ENCODE measurements at places on chromosomes 3 and 15. TPM values are rescaled to one million over a fixed set of nuclear protein-coding genes. Genes with fewer than 3 reads are reported as not detected.

DNA sequence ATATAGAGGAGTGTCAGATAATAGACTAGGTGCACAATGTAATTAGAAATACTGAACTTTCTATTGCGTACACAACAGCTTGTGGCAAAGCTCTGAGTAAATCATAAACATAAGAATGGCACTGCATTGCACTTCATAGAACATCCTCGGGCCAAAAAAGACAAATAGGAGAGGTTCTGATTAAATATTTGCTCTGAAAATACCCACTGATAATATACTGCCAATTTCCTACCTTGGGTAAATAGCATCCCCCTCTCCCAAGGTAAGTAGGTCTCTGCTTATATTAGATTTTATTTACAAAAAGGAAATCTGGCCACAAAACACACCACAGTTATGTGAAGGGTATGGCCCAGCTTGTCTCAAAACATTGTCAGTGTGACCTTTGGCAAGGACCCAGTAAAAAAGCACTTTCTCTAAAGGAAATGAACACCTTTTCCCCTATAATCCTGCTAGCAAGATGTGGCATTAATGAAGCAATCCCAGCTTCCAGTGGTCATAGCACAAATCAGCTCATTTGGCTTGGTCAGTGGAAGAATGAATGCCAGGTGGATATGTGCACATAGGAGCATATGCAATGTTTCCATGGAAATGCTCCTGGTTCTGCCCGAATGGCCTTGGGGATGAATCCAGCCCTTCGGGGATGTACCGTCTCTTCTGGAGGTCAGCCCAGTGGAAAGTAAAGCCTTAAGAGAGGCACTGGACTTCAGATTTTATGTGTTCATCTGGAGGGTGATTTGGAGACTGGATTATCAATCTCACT, 315.9 kb downstream of the LSAMP start:
- DNase-seq = no peak

CRABP1 gene
- total RNA-seq = not detected

DNA sequence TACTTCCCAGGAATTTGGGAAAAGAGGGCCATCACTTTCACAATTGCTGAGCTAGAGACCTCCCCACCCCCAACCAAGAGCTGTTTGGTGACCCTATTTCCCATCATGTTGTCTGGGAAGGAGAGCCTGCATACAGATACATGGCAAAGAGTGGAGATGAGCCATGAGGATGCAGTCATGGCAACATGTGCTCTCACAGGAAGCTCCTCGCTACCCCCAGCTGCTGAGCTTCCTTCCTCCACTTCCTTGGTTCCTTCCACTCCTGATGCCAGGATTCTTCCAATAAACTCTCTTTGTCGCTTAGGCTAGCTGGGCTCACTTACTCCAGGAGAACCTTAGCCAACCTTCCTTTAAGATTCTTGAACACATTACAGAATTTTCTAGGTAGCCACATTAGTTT, 48.3 kb upstream of the MUC13 start:
- DNase-seq = no peak

- DNase-seq = no peak
Measured at GRCh38 chr3:63970631-63971475, 52.4 kb downstream of the PSMD6 start.

DNA sequence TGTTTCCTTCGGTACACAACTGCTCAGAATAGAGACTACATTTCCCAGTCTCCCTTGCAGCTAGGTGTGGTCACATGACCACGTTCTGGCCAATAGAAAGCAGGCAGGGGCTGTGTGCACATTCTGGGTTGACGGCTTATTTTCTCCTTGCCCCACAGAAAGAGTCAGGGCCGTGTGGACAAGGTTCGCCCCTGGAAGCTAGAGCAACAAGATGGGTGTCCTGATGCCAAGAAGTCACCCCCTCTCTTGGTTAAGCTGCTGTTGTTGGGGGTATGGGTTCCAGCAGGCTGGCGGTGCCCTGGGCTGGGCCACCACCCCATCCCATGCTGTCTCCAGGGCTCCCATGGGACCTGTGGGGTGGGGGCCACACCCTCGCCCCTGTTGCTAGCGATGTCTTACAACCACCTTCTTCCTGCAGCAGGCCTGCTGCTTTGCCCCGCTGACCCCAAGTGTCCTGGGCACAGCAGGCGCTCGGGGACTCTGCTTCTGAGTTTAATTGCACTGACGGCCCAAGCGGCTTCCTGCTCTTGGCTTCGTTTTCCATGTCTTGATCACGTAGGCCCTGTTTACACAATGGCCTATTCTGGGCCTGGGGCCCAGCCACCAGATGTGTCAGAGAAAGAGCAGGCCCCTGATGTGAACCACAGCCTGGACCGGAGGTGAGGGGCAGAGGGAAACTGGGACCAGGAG, 24.9 kb downstream of the ABTB1 start:
- DNase-seq = peak; percentile 81

DNA sequence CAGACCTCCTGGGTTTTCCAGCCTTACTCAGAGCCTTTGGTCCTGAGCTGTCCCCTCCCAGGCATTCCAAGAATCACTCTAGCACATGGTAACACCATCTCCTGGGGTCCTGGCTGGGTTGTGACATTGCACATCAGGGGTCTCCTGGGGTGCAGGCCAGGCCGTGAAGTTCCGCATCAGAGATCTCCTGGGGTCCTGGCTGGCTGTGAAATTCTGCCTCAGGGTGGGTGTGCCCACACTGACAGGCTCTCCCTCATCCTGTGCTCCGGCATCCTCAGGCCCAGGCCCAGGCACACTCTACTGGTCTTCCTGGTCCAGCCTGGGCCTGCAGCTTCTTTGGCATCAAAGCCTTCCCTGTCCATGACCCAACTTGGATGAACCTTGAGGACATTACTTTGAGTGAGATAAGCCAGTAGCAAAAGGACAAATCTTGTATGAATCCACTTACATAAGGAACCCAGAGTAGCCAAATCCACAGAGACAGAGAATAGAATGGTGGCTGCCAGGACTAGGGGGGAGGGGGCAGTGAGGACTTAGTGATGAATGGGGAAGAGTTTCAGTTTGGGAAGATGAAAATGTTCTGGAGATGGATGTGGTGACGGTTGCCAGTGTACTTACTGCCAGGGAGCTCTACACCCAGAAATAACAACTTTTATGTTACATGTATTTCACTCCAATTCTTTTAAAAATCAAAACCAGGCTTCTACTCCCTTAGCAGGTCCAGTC, 49.1 kb upstream of the KLF13 start:
- DNase-seq = no peak

AHSG gene
- total RNA-seq = not detected

- no peak for DNase-seq
Measured at GRCh38 chr3:186105543-186105942, 3.3 kb downstream of the ETV5 start.

- DNase-seq = no peak
Measured at GRCh38 chr3:134084242-134084950, 54.7 kb upstream of the SLCO2A1 start.

TTLL13 gene
- under 0.01 TPM for total RNA-seq

DNA sequence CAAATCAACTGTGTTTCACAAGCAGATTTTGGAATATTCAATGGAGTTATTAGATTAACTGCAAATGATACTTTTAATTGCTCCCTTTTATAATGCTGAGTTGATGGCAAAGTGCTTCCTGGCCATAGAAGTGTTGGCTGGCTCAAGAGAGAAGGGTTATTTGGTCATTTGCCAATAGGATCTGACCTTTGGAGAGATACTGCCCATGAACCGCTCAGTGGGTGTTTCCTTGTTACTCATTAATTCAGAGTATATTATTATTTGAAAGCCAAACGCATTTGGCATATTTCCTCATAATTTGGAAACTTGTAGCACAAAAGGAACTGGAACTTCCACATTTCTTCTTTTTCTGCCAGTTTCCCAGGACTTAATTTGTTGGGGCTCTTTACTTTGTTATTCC, 234.7 kb downstream of the CDIN1 start:
- no peak for DNase-seq

DNA sequence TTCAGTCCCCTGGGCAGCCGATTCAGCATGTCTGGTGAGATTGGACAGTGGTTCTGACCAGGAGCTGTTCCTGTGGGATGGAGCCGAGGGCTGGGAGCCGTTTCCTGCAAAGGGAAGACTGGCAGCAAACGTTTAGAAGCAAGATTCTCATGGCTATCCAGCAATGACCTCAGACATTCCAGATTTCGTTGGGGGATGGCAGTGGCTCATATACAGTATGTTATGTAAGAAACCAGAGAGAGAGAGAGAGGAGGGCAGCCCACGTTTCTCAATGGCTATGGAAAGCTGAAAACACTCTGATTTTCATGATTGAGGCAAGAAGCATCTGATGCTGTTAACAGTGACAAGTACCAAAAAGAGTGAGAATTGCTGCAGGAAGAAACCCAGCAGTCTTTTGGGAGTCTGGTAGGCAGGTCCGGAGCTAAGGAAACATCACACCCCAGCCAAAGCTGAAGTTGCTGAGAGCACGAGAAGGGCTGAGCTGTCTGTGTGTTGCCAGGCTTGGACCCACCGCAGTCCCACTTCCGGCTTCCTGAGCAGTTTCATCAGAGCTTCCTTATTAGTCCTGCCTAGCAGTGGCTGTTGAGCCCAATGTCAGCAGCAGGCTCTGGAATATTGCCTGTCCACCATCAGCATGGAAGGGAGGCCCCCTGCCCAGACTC, 25.6 kb upstream of the VPS8 start:
- peak; percentile 80 for DNase-seq

GRCh38 chr3:5187920-5188418, 462 bp downstream of the EDEM1 start:
- DNase-seq = no peak

GRCh38 chr3:46524008-46524407, 26.2 kb downstream of the RTP3 start:
- no peak for DNase-seq

IGSF10 gene
- 0.97 TPM for total RNA-seq

TMEM207 gene
- total RNA-seq = not detected

DNA sequence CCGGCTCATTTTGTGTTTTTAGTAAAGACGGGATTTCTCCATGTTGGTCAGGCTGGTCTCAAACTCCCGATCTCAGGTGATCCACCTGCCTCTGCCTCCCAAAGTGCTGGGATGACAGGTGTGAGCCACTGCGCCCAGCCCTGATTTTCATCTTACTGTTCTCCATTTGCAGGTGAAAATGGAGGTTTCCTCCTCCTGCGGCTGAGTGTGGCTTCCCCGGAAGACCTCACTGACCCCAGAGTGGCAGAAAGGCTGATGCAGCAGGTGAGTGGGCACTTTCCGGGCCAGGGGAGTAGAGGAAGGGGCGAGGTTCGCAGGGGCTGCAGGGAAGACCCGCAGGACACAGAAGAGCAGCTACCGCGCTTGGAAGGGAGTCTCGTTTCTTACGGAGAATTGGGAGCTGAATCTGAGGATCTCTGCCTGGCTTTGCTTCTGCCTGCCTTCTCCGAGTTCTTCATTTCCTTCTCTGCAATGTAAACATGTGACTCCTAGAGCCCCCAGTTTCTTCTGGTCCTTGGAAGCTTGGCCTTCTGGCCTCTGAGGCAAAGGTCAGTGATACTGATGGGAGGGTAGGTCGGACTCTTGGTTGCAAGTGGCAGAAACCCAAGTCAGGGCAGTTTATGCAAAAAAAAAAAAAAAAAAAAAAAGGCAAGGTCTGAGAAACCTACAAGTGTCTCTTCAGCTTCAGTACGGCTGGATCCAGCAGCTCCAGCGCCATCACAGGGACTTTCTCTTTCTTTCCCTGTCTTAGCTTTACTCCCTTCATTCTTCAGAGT, 8.9 kb downstream of the MUC20 start:
- no peak for DNase-seq

DNA sequence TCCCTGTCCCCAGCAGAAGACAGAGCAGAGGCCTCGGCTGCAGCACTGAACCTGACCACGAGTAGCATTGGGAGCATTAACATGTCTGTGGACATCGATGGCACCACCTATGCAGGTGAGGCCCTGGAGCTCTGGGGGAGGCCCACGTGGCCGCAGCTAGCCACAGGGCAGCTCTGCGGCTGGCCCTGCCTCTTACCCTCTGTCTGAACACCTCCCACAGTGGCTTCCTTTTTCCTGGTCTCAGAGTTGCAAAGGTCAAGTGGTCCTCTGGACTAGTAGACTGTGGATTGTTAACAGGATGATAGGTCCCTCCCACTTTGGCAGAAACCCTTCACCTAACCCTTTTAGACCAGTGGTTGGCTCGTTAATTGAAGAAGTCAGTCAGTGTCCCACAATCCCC, 22.5 kb upstream of the CLK3 start:
- no peak for DNase-seq

SNRPA1 gene
- 18.6 TPM for total RNA-seq

GABRB3 gene
- 2.2 TPM for total RNA-seq

DNA sequence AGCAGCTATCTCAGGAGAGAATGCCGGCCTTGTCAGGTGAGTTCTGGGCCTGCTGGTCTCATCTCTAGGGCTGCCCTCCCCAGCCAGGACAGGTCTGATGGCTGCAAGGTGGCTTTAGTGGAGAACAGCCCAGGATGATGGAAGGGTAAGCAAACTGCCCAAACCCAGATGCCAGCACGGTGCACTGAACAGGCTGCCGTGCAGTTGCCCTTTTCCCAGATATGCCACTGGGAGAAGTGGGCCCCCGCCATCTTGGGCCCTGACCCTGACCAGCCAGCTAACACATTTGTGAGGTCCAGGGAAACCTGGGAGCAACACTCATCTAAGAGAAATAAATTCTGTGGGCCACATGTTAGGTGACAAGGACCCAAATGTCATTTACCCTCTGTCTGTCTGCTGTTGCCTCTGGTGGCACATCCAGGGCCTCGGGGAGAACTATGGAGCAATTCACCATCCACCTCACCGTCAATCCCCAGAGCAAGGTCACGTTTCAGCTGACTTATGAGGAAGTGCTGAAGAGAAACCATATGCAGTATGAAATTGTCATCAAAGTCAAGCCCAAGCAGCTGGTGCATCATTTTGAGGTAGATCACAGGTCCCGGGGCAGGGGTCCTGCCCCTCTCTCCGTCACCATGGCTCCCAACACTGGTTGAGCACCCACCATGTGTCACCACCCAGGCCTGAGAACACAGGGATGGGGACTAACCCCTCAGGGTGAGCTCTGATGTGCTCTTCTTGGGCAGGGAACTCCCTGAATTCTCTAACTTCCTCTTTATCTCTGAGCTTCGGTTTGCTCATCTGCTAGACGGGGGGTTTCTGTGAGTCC, 1.8 kb downstream of the ITIH1 start:
- DNase-seq = no peak

- DNase-seq = no peak
Measured at GRCh38 chr3:57066471-57066870, 6.0 kb downstream of the SPATA12 start.

DNA sequence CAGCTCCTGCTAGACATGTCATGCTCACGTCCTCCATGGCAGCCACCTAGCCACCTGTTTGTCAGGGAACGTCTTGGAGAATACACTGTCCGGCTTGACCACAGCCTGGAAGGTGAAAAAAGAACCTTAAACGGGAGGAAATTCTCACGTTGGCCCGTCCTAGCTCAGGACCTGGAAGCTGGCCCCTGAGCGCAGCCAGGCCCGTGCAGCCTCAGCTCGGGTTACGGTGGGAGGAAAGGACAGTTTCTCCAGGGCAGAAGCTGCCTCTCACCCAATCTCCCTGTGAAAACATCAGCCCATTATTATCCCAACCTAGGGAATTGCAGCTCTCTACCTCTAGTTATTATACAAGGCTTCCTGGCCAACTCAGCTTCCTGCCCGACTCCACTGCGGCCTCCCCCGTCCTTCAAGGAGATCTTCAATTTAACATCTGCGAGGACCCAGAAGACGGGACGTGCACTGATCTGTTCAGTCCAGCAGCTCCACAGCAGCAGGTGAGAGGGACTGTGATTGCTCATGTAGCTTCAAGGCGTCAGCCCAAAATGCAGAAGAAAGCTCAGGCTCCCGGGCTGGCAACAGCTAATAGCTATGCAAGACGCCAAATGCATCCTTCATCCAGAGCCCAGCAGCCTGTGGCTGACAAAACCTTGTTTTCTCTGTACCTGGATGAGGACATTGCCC, 84.7 kb downstream of the ADAMTS17 start:
- no peak for DNase-seq

All from fibroblast of villous mesenchyme (primary cell).